ENCODE measurements at places on chromosomes 1 and 21. TPM values are rescaled to one million over a fixed set of nuclear protein-coding genes. Genes with fewer than 3 reads are reported as not detected.

DNA sequence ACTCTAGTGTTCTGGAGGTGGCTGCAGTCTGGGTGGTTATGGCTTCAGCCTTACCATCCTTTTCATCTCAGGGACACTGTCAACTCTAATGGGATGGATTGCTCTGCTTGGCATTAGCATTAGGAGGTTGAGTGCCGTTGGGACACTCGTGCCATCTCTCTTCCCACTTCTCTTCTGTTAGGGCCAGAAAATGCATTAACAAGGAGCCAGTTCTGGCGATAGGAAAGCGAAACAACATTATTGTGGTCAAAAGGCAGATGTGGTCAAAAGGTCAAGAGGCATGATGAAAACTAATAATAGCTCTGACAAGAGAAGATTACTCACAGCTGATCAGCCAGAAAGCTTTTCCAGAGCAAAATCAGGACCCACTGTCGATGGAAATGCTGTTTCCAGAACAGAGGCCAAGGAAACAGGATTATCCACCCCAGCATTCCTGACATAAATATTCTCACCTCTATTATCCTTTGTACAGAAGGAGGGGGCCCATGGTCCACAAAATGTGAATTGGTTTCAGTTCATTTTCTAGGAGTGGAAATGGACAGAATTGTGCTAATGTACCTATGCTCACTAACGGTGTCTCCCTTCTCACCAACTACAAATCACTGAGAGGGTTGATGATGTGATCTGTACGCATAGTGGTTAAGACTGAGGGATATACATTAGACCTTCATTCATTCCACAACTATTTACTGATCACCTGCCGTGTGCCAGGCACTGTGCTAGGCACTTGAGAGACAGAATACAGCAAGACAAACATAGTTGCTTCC is 72.0 kb downstream of the ST6GALNAC5 start:
- no peak for DNase-seq

- DNase-seq, result no peak
Measured at GRCh38 chr1:36350659-36351226, 27.3 kb upstream of the EVA1B start.

BSND gene
- total RNA-seq, result not detected

DNA sequence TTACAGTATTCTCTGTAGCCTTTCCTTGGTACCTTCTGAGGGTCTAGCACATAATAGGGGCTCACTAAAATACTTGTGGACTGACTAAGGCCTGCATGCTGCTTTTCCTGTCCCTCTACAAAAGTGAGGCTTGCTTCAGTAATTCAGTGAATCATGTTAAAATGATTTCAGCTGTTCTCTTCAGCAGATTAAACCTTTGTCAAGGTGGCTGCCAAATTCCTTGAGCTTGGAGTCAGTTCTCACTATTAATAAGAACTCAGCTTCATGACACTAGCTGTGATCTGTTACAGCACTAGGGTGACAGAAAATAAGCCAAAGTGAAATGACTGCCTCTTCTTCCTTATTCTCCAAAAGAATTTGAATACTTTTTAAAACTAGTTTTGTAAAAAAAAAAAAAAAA is 128.8 kb downstream of the KCNN3 start:
- no peak for DNase-seq

GRCh38 chr1:207750631-207751305 is 1.1 kb upstream of the CD46 start:
- no peak for DNase-seq

GRCh38 chr1:111814642-111815041 is 58.9 kb downstream of the DDX20 start:
- DNase-seq, result no peak

SMCP gene
- not detected for total RNA-seq

DNA sequence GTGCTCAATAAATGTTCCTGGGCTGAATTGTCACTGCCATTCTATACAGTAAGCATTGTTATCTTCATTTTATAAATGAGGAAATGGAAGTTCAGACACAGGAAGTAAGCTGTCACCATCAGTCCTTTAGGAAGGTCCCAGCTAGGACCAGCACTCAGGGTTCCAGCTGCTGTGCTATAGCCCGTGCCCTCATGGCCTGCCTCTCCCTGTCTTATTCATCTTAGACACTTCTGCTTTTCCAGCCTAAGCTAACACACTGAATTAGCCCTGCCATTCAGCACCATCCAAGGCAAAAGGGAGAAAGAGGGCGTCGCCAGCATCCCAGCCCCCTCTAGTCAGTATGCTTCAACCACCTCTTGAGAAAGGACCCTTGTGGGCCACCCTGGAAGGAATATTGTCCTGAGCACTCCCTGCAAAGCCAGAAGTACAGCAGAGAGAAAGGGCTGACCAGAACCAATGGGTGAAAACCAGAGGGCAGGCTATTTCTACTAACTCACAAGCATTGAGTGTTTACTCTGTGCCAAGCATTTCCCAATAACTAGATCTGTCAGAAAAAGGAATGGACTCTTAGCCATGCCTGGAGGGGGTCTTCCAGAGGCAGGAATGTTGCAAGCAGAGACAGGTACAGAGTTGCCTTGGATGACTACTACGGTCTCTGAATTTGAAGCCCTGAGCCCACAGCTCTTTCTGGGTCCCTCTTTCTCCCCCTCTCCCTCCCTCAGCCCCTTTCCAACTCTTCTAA is 77.9 kb upstream of the NFIA start:
- DNase-seq, result no peak
